ENCODE measurements at places on chromosomes 3 and 15.

DNA sequence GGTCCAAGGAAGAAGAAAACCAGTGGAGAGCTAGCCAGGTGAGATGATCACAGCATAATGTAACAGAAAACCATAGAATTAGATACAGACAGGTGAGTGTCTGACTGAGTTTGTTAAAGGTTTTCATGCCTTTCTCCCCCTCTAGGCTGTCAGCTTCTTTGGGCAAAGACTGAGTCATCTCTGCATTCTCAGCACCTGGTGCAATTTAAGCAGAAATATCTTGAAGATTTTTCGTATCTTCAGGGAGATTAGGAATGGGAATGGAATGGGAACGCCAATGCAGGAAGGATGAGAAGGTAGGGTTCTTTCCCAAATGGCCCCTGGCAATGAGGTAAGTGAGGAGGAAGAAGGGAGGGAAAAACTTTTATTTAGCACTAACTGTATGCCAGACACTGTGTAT lies 122.0 kb upstream of the SLC7A14 start:
- DNase-seq, result no peak

DNA sequence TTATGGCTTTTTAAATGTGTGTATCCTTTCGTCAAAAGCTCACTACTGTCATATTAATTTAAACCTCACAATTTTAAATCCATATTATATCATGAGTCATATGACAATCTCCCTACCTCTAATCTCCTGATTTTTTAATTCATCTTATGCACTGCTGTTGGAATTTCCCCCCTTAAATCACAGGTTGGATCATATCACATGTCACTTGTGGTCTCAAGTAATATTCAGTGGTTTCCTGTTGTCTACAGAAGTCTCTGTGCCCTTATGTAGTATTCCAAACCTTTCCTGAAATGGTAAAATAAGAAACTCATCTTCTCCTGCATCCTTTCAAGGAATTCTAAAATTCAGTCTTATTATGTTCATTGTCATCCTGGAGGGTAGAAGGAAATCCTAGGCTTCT lies 116.0 kb upstream of the CBLB start:
- no peak for DNase-seq

DNA sequence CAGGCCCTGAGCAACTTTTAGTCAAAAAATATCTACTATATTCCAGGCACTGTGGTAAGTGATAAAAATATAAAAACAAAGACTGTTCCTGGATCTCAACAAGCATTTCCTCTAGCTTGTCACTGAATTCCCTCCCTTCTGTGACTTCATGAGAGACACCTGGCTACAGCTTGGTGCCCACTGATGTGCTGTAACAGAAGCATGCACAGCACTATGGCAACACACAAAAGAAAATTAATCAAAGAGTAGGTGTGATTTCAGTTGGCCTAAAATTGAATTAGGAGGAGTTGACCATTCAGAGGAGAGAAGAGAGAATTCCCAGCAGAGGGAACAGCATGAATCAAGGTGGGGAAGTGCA lies 158.9 kb upstream of the LPP start:
- no peak for DNase-seq

DNA sequence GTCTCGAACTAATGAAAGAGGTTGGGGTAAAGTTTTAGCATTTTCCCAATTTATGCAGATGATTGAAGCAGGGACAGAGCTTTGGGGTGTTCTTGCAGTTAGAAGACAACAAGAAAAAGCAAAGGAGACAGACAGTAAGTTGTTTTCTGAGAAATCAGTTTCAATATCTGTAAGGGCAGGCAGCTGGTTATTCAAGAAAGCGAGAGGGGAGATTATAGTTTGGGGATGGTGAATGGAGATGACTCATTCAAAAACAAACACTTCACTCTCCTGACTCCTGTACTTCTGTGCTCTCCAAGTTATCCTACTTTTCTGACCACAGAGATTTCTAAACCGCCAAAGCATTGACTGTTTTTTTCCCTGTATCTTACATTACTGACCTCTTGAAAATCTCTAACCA lies 352.0 kb downstream of the GAP43 start:
- DNase-seq, result no peak

DNA sequence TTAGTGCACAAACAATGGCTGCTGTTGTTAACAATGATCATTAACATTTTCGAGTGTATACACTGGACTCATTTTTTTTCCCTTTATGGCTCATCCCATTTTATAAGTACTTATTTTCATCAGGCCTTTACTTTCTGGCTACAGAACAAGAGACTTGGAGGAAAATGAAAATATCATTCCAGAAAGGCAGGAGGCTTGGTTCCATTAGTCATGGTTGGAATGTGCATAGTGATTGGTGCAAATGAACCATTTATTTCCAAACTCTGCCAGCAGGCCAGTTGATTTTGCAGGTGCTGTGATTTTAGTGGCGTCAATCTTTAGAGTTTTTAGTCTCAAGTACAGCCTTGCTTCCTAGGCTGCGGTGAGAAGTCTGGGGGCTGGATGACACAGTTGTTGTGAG lies 151.8 kb downstream of the ITPR1 start:
- no peak for DNase-seq

GRCh38 chr15:98405013-98405412 lies 243.3 kb upstream of the IGF1R start:
- no peak for DNase-seq

DNA sequence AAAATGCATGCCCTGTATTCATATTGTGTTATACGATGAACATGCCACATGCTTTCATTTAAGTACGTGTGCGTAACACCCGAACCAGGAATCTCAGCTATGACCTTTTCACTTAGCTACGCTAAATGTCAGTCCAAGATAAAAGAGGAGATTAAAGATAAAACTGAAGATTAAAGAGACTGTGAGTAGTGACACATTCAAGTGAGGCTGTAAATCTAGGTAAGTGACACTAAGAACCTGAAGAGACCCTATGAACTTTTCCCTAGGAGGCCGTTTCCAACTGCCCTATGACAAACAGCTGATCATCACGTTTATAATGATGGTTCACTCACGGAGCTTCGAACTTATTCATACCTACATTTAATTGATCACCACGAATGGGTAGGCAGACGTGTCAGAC lies 32.2 kb downstream of the TFRC start:
- no peak for DNase-seq

- no peak for DNase-seq
These were observed 11.1 kb downstream of the HCLS1 start for GRCh38 chr3:121649645-121650044.

- no peak for DNase-seq
These were observed 121.3 kb upstream of the THBS1 start for GRCh38 chr15:39459548-39459947.

DNA sequence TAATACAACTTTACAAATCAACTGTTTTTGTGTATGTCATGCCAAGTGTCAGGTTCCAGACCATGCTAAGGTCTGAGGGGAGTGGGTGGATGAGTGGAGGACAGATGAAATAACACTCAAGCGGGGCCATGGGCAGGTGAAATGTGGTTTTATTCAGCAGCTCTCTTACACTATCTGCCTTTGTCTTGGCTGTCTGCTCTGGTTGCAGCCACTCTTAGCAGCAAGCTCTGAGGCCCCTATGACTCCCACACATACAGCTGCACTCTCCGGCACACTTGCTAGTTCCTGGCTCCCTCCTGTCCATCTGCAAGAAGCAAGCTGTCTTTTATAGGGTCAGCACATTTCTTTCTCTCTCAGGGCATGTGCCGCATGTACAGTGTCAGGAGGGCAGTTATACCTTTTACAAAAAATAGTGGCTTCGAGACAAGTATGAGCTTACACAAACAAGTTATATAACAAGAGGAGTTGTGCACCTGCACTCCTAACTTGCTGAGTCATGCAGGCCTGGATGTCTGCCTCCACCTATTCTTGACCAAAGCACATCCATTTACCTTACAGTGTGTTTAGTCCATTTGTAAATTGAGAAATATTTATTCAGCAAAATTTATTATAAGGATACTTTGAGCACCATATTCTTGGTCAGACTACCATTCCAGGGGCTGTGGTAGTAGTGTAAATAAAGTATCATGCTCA lies 683.7 kb upstream of the CBLB start:
- DNase-seq, result no peak

GRCh38 chr15:39267685-39268084 lies 313.2 kb upstream of the THBS1 start:
- DNase-seq, result no peak

DNA sequence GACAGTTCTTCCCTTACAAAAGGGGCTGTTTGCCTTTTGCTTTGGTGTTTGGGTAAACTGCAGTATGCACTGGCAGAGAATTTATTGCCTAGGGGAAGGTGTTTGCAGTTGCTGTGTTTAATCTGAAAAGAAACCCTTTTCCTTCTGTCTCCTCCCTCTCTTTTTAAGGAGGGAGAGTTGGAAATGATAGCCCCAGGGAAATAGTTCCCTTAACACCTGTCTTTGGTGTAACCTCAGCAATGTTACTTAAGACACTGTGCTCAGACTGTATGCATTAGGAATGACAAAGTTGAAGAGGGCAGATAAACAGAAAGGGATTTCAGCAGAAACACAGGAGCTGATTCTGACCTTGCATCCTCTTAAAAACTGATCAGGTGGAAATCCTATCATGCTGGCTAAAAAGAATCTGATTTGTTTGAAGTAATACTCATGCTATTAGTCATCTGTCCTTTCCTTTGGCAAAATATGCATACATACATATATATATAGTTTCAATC lies 125.4 kb downstream of the TP63 start:
- no peak for DNase-seq

GRCh38 chr15:30969724-30970123 lies 21.7 kb downstream of the MTMR10 start:
- no peak for DNase-seq

GRCh38 chr15:99914723-99915122 lies 181.5 kb upstream of the LYSMD4 start:
- DNase-seq, result no peak

GRCh38 chr15:63019511-63020109 lies 22.9 kb upstream of the TPM1 start:
- no peak for DNase-seq

GRCh38 chr3:47583320-47584075 lies 4.8 kb upstream of the CSPG5 start:
- DNase-seq, result no peak

DNA sequence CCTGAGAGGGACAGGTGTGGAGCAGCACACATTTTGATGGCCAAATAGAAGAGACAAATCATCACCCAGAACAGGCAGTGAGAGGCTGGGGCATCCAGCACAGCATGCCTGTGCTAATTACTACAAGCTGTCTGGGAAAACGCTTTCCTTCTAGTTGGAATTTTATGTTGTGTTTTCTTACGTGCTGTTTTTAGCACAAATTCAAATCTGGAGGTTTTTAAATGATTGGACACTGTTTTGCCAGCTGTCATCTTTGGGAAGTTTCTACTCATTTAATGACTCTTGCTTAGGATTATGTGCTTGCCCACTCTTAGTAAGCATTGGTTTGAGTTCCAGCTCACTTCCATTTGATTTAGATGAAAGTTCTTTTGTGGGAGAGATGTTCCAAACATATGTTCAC lies 43.5 kb downstream of the EAF1 start:
- no peak for DNase-seq

DNA sequence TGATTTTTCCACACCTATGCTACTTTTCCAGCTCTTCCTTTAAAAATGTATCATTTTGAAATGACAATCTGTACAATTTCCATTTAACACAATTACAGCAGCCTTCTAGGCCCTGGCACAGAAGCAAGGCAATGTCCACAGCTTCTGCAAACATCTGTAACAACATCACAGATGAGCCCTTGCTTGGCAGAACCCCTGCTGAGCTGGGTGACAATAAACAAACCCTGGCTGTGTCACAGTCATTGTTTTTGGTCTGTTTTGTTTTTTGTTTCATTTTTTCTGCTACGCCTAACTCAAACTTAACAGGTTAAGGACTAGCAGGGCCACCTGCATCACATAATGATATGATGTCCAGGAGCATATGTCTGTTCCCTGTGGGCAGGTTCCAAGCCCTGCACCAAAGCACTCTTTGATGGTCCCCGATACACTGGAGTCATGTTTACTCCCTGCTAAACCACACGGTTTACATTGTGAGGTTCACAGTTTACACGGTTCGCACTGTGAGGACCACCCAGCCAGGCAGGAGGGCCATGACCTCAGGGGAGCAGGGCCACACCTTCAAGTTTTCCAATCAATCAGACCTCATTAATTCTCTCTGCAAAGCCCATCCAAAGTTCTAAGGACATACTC lies 186.8 kb upstream of the CHRNA7 start:
- DNase-seq, result no peak

- DNase-seq, result no peak
These were observed 14.7 kb upstream of the DIS3L start for GRCh38 chr15:66278671-66279070.

GRCh38 chr3:148922467-148922866 lies 57.4 kb downstream of the CPA3 start:
- DNase-seq, result no peak

DNA sequence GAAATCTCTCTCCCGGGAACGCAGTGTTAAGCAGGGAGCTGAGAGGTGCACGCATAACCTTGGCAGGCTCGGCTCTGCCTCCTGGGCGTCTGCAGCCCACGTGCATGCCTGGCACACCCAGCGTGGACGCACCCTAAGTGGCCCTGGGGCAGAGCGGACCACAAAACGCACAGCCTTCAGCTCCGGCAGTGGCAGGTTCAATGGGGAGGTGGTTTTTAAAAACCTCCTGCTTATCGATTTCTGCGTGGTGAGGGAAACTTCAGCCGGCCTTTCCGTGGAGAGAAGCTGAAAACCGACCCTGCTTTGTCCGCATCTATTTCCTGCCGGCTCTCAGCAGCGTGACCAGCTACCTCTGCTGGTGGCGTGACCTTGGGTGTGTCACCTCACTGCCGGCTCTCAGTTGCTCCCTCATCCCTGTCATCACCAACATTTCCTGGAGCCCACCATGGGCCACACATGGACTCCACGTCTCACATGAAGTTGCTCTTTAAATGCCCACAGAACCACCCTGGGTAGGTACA lies 134.8 kb upstream of the MEF2A start:
- DNase-seq, result no peak
